ENCODE measurements at places on chromosomes 1 and 21. TPM values are rescaled to one million over a fixed set of nuclear protein-coding genes. Genes with fewer than 3 reads are reported as not detected.

- DNase-seq: no peak
Observed at GRCh38 chr1:8825985-8826481, 8.6 kb upstream of the RERE start.

The DOCK7 gene
- total RNA-seq: 34.1 TPM

DNA sequence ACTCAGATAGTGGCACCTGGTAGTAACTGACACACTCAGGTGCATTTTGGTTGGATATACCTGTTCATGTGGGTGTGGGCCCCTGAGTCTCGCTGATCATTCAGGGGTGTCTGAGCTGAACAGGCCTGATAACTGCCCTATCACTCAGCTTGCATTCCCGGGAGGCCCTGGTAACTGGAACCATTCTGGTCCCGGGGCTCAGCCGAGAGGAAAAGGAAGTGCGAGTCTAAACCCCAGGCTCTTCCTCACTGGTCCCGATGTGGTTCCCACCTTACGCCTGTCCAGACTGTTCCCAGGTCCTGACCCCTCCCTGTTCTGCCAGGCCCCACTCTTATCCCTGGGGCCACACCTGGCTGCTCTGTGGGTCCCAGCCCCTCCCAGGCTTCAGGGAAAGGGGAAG is 11.7 kb upstream of the CDK18 start:
- DNase-seq: no peak

DNA sequence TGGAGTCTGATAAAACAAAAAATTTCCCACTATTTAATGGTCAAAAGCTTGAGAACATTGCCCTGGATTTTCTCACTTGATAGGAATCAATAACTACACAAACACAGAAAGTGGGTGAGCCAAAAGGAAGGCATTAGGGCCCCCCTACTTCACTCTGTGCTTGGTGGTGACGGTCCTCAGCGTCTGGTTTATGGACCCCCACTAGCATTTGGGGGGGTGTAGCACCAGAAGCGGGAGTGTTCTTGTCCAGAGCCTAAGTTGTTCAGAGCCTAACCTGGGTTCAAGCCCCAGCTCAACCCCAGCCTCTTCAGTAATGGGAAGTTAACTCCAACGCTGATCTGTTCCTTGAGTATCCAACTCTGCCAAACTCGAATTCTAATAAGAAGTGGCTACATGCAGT is 33.1 kb downstream of the STPG1 start:
- DNase-seq: no peak

GRCh38 chr1:210446479-210446878 is 117.8 kb downstream of the HHAT start:
- DNase-seq: no peak

The CRB1 gene
- 0.21 TPM for total RNA-seq

- no peak for DNase-seq
Observed at GRCh38 chr1:226674892-226675714, 64.0 kb downstream of the ITPKB start.

GRCh38 chr1:153682730-153683129 is 4.2 kb downstream of the NPR1 start:
- no peak for DNase-seq

DNA sequence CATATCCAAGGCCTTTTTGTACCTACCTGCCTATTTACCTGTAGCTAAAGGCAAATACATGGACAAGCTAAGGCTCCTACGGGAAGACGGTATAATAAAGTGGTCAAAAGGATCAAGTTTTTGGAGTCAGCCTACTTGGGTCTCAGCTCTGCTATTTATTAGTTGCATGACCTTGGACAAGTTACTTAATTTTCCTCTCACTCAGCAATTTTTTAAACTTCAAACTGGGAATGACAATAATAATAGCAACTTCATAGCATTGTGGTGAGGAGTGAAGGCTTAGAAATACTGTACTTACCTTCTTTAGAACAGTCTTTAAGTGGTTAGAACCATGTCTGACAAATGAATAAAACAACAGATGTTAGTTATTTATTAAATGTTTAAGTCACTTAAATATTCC is 60.2 kb upstream of the SLC35F3 start:
- no peak for DNase-seq

DNA sequence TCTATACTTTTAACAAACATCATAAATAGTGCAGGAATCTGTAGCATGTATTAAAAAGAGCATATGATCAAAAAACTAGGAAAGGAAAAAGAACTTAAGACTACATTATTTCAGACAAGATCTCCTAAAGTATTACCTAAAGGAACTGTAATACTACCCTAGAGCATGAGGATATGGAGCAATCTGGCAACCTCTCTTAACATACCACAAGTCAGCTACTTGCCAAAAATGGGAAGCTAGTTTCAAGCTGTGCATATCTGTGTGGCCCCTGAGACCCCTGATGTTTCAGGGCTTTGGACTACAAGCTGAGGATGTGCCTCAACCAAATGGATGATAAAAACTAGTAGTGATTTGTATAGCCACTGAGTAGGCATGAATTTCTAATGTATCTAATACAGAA is 525.6 kb downstream of the PTBP2 start:
- no peak for DNase-seq

GRCh38 chr1:10920063-10920626 is 92.3 kb upstream of the TARDBP start:
- DNase-seq: no peak

- peak; percentile 76 for DNase-seq
Observed at GRCh38 chr1:236280438-236281197, 1.1 kb downstream of the ERO1B start.

- DNase-seq: no peak
Observed at GRCh38 chr1:40094466-40095110, 2.5 kb downstream of the PPT1 start.

GRCh38 chr1:6519935-6520671 is 28.6 kb upstream of the PLEKHG5 start:
- DNase-seq: peak; percentile 56

- no peak for DNase-seq
Observed at GRCh38 chr21:37631319-37632117, 264.9 kb downstream of the DYRK1A start.

The RXFP4 gene
- total RNA-seq: not detected

The ILDR2 gene
- total RNA-seq: 0.63 TPM

The HJV gene
- total RNA-seq: not detected

The OR2M3 gene
- total RNA-seq: not detected

DNA sequence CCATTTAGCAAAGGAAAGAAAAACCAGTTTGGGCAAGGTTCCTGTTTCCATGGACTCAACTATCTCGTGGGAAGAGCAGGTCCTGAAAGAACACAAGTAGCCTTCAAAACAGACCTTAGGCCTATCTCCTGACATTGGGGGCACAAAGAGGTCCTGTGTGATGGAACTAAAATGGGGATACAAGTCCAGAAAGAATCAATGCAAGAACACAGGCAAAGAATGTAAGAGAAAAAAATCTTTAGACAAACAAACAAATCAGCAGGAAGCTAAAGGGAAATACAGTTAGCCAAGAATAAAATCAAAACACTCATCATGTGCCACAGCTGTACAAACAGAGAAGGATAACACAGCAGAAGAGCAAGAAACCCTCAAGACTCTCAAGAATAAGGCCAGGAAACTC is 28.2 kb downstream of the SLC30A10 start:
- no peak for DNase-seq

DNA sequence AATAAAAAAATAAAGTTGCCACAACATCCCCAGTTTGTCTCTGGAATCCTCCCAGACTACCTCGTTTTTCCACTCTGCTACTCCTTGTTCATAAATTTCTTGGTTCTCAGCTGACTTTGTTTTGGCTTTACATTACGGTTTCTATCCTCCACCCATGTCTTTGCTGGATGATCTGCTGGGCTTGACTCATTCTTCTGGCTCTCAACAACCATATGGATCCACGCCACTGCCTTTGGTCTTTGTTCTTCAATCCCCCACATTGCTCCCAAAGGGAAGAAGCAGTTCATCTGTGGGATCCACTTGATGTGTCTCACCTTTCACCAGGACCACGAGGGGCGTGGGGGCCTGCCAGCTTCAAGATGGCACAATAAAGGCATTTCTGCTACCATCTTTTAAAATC is 67.1 kb upstream of the NBL1 start:
- no peak for DNase-seq

The NR1I3 gene
- not detected for total RNA-seq

The CFHR2 gene
- total RNA-seq: not detected

The TMED5 gene
- total RNA-seq: 96.8 TPM

The GNAT2 gene
- not detected for total RNA-seq

DNA sequence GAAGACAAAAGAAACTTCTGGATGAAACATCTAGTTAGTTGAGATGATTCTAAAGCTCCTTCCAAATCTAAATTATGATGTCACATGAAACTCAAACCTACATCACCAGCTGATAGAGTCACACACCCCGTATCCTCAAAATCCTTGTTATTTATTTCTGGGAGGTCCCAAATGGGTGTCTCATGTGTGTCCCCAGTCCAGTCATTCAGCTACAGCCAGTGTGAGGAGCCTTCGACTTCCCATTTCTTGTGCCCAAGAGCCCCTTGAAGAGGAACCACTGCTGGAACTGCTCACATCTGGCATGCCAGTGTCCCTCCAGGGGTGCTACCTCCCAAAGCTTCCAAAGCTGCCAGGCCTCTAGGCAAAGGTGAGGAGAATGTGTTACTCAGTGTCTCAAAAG is 32.5 kb upstream of the KCNA3 start:
- DNase-seq: no peak

GRCh38 chr1:189431447-189431846 is 1046.2 kb downstream of the BRINP3 start:
- no peak for DNase-seq

DNA sequence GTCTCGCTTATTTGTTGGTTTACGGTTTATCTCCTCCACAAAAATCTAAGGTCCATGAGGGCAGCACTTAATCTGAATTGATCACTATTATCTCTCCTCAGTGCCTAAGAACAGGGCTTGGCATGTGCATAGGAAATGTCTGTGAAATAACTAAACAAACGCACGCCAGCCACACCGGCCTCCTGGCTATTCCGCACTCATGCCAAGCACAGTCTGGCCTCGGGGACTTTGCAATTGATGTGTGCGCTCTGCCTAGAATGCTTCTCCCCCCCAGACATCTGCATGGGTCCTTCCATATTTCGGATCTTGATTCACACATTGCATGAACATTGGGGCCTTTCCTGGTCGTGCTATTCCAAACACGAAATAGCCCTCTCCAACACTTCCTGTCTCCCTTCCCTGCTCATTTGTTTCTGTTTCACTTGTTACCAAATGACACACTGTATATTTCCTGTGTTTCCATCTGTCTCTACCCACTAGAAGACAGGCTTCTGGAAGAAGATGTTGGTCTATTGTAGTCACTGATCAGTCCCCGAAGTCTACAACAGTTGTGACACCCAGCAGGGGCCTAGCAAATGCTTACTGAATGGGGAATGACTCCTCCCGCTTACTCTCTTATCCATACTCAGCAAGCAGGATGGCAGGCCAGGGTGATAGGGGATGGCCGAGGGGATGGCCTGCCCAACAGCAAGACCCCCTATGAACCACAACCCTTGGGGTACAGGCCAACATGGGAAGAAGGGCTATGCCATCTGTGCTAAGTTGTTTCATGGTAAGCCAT is 93.9 kb downstream of the GLIS1 start:
- DNase-seq: no peak

DNA sequence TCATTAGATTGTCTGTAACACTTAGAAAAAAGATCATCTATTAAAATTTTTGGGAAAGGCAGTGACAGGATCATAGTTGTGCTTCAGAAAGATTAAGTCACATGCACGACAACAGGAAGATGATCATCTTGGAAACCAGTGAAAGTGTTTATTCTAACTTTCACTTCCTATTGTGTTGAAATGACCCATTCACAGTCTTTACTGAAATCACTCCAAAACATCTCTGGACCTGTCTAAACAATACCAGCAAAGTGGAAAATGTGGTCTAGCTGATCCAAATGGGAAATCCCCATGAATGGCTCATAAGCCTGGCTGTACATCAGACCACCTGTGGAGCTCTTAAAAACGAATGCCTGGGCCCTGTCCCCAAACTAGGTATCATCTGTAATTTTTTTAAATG is 111.1 kb upstream of the ETV3 start:
- DNase-seq: no peak

DNA sequence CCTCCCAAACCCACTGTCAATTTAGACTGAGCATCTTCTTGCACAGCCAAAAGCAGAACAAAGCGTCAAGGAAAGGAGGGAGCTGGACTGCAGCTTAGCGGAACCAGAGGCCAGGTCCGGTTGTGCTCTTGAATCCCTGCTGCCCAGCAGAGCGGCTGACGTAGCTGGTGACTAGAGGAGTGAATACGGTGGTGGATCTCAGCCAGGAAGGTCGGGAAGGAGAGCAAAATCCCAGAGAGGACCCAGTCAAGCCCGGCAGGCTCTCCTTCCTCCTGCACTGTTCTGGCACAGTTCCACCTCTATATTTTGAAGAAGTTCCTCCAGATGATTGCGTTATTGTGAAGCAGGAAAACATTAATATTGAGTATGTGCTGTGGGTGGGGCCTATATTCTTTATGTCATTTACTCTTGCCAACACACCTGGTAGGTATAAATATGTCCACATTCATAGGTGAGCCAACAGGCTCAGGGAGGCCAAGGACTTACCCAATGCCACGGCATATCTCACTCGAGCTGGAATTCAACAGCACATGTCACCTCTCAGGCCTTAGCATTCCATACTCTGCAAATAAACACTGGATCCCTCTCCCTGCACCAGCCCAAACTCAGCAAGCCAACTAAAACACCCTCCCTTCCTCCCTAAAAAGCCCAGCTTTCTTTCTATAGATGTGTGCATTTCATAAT is 23.6 kb upstream of the ABCB10 start:
- DNase-seq: peak; percentile 59

- DNase-seq: no peak
Observed at GRCh38 chr21:15061279-15061678, 3.5 kb downstream of the NRIP1 start.

GRCh38 chr1:203100516-203100869 is 14.7 kb upstream of the MYOG start:
- no peak for DNase-seq

- no peak for DNase-seq
Observed at GRCh38 chr1:6489383-6489765, 2.1 kb downstream of the PLEKHG5 start.

- DNase-seq: no peak
Observed at GRCh38 chr1:200245473-200245872, 164.4 kb downstream of the ZNF281 start.

The TARS2 gene
- 14.2 TPM for total RNA-seq

DNA sequence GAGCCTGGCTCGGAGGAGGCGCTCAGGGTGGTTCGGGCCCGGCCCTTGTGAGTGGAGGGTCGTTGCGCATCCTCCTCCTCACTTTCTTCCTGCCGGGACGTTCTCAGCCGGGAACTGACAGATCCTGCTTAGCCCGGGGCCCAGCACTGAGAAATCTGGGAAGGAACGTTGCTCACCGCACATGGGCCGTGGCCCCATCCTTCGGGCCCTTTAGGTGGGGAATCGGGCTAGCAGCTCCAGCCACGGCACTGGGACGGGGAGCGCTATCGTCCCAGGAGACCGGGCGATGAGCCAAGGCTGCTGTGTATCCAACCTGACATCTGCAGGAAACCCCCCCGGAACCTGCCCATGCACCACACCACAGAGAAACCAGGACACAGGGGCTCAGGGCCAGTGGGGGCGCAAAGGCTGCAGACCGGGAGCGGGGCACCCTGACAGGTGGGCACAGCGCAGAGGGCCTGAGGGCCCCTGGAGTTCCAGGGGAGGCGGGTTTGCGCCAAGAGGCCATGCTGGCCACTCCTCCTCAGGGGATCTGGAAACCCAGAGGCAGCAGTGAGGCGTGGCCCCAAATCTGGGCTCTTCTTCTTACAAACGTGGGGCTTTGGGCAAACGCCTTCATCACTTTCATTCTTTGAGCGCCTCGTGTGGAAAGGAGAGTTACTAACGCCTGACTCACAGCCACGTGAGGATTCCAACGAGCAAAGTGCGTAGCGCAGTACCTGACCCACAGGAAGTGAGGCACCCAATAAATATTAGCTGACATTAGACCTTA is at the start of gene SH2D5:
SH2D5 (minus strand) TSS at position 116 of the 772 bp plus-strand sequence. CDS start 4,659 bp downstream, outside the sequence.
- peak; percentile 92 for DNase-seq

The GPR37L1 gene
- total RNA-seq: not detected

- DNase-seq: peak; percentile 66
Observed at GRCh38 chr21:46052703-46053651, 44.9 kb upstream of the COL6A2 start.
